NCI-H1105 (cell line): ENCODE measurements at places on chromosomes 13 and 19.

DNA sequence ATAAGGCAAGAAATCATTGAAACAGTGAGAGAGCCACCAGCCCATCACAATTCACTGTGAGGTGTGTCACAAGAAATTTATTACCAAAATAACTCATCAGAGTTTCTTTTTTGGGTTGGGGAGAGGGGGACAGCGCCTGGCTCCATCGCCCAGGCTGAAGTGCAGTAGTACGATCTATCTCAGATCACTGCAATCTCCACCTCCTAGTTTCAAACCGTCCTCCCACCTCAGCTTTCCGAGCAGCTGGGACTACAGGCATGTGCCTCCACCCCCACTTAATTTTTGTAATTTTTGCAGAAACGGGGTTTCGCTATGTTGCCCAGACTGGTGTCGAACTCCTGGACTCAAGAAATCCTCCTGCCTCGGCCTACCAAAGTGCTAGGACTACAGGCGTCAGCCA lies 3.6 kb downstream of the IFNL1 start:
- DNase-seq, result no peak

DNA sequence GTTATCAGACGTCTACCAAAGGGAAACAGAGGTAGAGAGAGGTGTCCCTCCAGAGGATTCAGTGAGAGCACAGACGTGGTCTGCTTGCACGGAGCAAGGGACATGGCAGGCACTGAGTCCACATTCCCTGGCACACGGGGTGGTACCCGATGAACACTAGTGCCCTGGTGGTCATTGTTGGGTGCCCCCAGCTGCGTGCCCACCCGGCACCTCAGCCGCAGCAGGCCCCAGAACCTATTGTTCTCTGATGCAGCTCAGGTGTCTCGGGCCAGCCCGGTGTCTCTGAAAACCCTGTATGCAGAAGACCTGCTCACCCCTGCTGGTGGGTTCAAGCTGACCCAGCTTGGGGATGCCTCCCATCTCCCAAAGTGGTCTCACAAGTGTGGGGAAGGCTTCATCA lies 11.9 kb downstream of the SUGP1 start:
- no peak for DNase-seq

DNA sequence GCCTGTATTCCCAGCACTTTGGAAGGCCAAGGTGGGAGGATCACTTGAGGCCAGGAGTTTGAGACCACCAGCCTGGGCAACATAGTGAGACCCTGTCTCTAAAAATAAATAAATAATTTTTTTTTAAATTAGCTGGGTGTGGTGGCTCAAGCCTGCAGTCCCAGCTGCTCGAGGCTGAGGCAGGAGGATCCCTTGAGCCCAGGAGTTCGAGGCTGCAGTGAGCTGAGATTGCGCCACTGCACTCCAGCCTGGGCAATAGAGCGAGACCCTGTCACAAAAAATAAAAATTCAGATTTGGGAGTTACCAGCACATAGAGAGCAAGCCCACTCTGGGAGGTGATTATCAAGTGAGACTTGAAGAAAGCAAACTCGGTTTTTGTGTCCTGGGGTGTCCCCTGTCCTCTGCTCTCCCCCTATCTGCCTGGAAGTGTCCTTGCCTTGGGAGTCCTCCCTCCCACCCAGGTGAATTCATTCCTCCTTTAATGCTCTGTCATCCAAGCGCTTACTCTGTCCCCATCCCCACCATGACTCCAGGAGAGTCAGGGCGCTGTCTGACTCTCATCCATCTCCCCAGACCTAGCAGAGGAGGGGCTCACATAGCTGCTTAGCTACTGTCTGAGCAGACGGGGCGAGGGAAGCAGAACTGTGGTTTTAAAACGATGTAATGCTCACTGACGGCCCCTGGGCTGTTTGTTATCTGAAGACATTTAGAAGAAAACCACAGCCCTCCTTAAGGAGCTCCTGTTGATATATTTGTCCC lies 146.8 kb downstream of the STK24 start:
- no peak for DNase-seq

DNA sequence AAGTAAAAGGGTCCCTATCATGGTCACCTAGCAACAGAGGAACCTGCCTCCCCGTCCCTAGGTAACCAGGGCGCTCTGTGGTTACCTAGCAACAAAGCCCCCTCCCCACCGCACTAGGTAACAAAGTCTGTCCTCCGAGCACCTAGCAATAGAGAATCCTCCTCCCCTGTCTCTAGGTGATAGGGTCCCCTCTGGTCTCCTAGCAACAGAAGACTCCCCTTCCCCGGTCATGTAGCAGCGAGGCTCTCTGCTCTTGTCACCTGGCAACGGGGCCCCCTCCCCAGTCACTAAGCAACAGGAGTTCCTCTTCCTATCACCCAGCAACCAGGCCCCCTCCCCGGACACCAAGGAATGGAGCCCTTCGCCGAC lies 307 bp downstream of the JOSD2 start:
- peak; percentile 93 for DNase-seq

- DNase-seq, result no peak
Observed at GRCh38 chr13:26280295-26280694, 26.4 kb downstream of the CDK8 start.

DNA sequence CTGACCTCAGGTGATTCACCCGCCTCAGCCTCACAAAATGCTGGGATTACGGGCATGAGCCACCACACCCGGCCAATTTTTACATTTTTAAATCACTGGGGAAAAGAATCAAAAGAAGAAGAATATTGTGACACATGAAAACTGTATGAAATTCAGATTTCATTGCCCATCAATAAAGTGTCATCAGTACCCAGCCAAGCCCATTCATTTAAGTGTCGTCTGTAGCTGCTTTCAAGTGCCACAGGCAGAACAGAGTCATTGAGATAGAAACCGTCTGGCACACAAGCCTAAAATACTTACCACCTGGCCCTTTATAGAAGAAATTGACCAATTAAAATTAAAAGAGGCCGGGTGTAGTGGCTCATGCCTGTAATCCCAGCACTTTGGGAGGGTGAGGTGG lies 15.3 kb downstream of the COLGALT1 start:
- DNase-seq, result no peak

- no peak for DNase-seq
Observed at GRCh38 chr13:100892981-100893380, 218.4 kb upstream of the TMTC4 start.

DNA sequence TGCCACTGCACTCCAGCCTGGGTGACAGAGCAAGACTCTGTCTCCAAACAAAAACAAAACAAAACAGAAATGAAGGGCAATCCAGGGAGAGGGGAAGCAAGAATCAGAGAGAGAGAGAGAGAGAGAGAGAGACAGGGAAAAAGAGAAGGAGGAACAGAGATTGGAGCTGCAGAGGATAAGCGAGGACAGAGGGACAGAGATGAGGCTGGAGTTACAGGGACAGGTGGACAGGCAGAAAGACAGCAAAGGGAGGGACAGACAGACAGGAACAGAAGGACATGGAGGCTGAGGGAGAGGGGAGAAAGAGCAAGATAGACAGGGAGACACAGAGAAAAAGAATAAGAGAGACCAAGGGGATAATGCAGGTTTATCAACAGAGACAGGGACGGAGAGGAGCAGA lies 1.3 kb upstream of the CRX start:
- no peak for DNase-seq

GRCh38 chr19:44839276-44839675 lies 6.8 kb upstream of the NECTIN2 start:
- DNase-seq, result no peak

GRCh38 chr19:39704181-39705044 lies at the start of gene LGALS14:
TSS of gene LGALS14 (plus strand) at chr19:39704481. CDS start at chr19:39704529, 48 bp downstream.
- peak; percentile 4 for DNase-seq
